Activated naive CD4-positive, alpha-beta T cell treated with anti-CD3 and anti-CD28 coated beads, Interleukin-2, amount 50 U/mL, for 72 hours (primary cell): ENCODE measurements at places on chromosomes 1 and 21. TPM values are rescaled to one million over a fixed set of nuclear protein-coding genes. Genes with fewer than 3 reads are reported as not detected.

Gene EPS8L3
- total RNA-seq, result not detected

Gene ZNHIT6
- 9.2 TPM for total RNA-seq

Gene KCNQ4
- 1.5 TPM for total RNA-seq

Gene MRTO4
- 83.6 TPM for total RNA-seq

Gene DNMT3L
- total RNA-seq, result not detected

Gene FBLIM1
- total RNA-seq, result not detected
